ENCODE measurements at places on chromosomes 1 and 21. TPM values are rescaled to one million over a fixed set of nuclear protein-coding genes. Genes with fewer than 3 reads are reported as not detected.
A peak's percentile ranks its signal among the peaks of the same experiment; 100 is the strongest.

DNA sequence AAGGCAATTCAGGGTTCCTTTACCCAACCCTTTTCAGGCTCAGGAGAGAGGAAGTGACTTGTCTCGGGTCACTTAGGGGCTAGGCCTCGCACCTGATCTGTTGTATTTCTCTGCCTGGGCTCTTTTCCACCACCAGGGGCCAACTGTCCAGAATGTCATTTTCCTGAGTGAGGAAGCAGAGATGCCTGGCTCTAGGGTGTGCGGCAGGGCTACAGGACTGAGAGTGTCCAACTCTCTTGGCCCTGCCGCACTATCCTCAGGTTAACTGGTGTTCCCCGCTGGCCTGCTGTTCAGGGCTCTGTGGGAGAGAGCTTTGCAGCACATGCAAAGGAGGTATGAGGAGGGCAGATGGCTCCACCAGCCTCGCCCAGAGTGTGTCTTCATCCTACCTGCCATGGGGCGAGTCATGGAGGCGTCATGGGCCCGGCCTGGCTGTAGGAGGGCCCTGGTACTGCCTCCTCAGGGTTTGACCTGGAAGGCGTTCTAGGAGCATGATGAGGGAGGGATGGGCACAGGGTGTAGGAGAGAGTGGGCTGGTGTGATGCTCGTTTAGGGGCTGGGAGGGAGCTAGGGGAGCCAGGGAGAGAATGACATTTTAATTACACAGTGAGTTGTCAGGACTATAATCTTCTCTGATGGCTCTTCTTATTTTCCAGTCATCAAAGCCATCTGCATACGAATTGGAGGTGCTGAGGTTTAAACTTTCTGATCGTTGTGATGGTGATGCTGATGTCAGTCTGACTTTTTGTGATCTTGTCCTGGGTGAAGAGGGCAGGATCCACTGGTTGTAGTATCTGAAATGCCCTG is 128.3 kb downstream of the NOS1AP start:
- no peak for DNase-seq

DNA sequence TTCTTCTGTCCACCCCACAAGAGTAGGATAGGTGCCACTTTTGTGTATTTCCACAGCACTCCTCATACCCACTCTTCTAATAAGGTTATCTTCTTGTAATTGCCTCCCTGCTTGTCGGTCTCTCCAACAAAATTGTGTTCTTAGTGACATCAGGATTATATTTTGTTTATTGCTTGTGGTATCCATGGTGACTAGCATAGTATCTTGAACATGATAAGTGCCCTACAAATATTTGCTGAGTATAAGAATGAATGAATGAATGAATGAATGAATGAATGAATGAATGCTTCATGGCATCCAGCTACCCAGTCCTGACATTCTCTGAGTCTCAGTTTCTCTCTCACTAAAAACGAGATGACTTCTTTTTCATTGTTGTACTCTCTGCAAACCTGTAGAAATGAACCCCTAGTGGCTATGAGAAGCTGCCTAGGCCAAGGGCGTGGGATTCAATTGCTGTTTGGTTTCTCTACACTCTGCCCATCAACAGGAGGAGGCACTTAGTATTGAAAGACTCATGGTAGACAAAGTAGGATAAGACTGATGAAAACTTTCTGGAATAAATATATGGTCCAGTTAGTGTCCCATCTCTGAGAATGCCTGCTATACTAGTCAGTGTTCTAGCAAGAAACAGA is 121.0 kb downstream of the TMEM53 start:
- no peak for DNase-seq

DNA sequence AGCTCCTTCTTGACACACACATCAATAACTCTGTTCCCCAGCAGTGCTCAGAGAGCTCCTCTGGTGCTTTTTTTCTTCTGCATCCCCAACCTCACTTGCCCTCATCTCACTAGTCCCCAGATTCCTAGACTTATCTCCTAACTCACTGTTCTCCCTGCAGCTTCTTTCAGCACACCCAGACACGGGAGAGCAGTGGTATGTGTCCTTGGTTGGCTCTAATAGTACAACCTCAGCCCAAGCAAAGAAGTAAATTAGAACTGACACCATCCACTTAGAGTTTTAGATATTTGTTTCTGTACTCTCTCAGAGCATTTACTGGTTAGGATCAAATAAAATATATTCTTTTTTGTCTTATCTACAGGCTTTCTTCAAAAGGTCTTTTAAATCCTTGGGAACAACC is 201.4 kb upstream of the SNX7 start:
- no peak for DNase-seq

DNA sequence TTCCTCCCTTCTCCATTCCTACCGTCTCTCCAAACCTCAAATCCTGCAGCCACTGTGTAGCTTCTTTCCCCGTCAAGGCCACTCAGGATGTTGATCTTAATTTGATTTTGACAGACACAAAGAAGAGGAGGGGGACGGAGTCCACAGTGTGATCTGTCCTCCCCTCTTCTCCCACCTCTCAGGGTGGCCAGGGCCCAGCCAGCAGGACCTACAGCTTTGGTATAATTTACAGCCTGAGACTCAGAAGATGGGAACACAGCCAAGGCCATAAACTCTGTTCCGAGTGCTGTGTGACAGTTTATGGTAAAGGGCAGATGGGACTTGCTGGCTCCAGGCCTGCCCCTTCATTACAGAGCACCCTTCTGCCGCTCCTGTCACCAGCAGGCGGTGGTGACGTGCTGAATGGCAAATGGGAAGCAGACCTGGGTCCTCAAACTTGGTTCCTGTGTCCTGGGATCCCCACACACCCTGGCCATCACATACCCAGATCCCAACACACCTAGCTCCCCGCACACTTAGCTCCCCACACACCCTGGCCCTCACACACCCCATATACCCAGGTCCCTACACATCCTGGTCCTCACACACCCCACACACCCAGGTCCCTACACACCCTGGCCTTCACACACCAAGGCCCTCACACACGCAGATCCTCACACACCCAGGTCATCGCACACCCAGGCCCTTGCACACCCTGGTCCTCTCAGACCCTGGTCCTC is 71.6 kb downstream of the CD2 start:
- no peak for DNase-seq

DNA sequence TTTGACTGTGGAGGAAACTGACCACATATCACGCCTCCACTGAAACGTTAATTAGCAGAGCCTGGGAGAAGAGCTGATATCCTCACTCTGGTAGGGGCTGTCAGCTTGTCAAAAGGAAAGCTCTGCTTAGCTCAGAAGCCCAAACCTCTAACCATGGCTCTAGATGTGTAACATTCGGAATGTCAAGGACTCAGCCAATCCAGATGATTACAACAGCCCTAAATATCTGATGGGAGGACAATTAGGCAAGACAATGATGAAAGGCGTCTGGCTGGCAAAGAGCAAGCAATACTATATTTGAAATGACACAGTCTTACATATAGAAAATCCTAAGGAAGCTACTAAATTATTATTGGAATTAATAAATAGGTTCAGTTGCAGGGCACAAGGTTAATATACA is 45.7 kb upstream of the COX20 start:
- no peak for DNase-seq

Gene ANGPTL1
- 0.57 TPM for total RNA-seq

- DNase-seq: no peak
These were observed 8.0 kb upstream of the NIBAN1 start for GRCh38 chr1:184982002-184982954.

DNA sequence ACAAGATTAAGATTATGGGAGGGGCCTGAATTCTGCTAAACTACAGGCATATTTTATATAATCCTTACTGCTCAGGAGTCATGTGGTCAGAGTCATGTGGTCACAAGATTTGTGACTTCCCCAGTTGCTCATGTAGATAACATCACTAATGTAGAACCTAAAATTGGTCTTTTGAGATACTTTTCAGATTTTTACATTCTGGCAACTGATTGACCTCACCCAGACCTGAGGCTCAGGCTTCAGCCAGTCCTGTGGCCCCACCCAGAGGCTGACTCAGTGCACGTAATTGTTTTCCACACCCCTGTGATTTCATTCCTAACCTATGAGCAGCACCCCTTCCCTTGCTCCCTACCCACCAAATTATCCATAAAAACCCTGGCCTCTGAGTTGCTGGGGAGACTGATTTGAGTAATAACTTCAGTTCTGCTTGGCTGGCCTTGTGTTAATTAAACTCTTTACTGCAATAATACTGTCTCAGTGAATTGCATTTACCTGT is 41.7 kb upstream of the ZNF326 start:
- DNase-seq: no peak

DNA sequence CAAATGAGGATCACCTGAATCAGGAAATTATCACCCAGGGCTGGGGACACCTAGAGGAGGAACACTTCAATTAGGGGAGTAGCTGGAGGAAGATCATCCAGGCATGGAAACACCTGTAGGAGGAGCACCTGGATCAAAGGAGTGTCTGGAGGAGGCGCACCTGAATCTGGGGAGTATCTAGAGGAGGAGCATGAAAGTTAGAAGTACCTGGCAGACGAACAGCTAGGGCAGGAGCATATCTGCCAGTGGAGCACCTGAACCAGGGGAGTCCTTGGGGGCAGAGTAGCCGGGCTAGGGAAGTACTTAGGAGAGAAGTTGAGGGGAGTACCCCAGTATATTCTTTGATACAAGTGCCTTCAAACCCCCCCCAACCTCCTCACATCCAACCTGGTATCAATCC is 1.3 kb downstream of the C1orf210 start:
- no peak for DNase-seq

Gene OLFML3
- total RNA-seq: 37.0 TPM

Gene MAEL
- not detected for total RNA-seq

GRCh38 chr1:65002508-65003315 is 36.4 kb upstream of the JAK1 start:
- peak; percentile 89 for DNase-seq

- DNase-seq: no peak
These were observed 317.0 kb downstream of the PAPPA2 start for GRCh38 chr1:176779992-176780328.

DNA sequence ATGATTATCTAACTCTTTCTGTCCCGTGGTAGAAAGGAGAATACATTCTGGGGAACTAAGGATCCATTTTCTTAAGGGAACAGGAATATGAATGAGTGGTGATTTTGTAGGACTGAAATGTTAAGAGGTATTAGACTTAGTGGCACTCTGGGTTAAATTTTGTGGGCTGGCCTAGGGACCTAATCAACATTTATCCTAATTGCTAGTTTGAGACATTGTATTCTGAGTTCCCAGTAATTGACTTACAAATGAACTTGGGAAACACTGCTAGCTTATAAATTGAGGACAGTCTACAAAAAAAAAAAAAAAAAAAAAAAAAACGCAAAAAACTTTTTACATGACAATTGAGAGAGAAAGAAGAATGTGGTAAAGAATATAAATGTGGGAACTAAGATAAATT is 136.6 kb upstream of the ZP4 start:
- no peak for DNase-seq

DNA sequence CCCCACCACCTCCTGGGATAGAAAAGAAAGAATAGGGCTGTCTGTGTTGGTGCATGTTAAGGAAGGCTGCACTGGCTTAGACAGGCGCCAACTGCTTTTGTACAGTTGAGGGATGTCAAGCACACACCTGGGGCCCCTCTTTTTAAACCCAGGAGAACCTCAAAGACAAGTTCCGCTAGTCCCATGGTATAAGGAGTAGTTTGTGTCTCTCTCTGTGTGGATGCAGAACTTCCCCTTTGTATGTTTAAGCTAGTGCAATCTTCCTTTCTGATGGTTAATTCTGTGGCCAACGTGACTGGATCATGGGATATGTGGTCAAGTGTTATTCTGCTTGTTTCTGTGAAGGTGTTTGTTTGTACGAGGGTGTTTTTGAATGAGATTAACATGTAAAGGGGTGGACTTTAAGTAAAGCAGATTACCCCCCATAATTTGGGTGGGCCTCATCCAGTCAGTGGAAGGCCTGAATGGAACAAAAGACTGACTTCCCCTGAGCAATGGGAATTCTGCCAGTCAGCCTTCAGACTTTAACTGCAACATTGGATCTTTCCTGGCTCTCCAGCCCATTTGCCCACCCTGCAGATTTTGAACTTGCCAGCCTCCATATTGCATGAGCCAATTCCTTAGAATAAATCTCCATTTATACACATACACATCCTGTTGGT is 9.5 kb upstream of the DUSP10 start:
- DNase-seq: no peak

Gene BRINP2
- not detected for total RNA-seq

Gene GJA5
- total RNA-seq: not detected

Gene FAM72B
- 2.5 TPM for total RNA-seq

GRCh38 chr1:15249081-15249480 is 2.1 kb downstream of the FHAD1 start:
- DNase-seq: no peak

Gene RHCE
- total RNA-seq: 0.71 TPM

DNA sequence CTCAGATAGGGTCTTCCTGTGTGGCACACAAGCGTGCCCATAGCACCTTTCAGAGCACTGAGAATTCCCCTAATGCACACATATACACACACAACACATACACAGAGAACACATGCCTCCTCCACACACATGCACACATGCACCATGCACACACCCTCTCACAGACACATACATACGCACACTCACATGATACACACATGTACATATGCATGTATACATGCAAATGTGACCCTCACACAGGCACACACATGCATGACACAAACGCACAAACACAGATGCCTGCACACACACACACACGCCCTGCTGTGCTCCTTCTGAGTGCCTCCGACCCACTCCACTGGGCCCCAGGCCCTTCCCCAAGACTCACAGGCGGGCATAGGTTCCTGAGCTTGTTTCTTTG is 251.0 kb downstream of the PTPRU start:
- DNase-seq: peak; percentile 66

DNA sequence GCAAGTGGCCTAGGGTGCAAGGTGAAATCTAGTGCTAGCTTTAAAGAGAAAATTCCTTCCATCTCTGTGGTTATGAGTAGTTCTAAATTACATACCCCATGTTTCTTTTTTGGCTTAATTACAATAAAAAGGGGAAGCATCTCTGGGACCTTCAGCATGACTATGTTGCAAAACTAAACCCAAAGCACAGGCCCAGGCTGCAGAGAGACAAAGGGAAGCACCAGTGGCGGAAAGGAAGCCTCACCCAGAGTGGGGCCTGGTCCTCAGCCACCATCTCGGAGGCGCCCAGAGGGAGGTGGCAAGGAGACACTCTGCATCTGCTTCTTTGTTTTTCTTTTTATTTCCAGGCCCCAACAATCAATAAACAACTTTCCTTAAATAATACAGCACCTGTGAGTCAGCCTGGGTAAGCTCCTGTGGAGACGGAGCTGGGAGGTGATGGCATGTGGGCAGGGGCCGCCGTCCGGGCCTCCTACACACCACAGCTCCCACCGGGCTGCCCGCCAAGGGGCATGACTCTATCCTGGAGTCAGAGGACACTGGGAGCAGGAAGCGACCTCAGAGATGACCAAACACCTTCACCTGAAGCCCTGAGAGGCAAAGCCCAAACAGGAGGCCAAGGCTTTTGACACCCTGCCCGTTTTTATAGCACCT is 21.7 kb downstream of the ITPKB start:
- DNase-seq: no peak

GRCh38 chr1:234853906-234854644 is 244.1 kb upstream of the IRF2BP2 start:
- DNase-seq: no peak

Gene GBP3
- 18.3 TPM for total RNA-seq

All from osteocyte (in vitro differentiated cells).